Mucosa of gallbladder (tissue), 1 donor: ENCODE measurements at places on chromosomes 6 and 20. TPM values are rescaled to one million over a fixed set of nuclear protein-coding genes. Genes with fewer than 3 reads are reported as not detected.

- no peak for DNase-seq
Measured at GRCh38 chr6:100617633-100618350, 153.1 kb upstream of the SIM1 start.

DNA sequence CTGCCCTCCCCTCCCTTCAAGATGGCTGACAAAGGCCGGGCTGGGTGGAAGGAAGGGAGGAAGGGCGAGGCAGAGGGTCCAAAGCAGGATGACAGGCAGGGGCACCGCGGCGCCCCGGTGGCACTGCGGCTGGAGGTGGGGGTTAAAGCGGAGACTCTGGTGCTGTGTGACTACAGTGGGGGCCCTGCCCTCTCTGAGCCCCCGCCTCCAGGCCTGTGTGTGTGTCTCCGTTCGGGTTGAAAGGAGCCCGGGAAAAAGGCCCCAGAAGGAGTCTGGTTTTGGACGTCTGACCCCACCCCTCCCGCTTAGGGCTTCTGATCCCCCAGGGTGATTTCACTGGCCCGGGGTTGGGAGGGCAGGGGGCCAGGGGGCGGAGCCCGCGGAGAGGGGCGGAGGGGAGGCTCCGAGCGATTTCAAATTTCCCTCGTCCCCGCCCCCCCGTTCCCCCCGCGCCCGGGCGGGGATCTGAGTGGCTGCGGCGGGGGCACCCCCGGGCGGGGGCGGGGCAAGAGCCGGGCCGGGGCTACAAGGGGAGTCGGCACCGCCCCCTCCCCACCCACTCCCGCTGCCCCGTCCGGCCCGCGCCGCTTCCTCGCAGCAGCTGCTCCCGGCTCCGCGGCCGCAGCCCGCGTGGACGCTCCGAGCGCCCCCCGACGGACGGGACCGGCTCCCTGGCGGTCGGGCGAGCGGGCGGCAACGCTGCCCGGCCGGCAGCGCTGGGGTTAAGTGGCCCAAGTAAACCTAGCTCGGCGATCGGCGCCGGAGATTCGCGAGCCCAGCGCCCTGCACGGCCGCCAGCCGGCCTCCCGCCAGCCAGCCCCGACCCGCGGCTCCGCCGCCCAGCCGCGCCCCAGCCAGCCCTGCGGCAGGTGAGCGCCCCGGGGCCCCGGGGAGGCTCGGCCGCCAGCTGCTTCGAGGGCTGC lies at the start of gene DNMT3B:
Gene DNMT3B, plus strand, starts transcription at position 555 of the 923 bp plus-strand sequence. CDS start 17,939 bp downstream, outside the sequence.
- peak; percentile 61 for DNase-seq

- no peak for DNase-seq
Measured at GRCh38 chr6:109015176-109015575, 79.5 kb downstream of the SESN1 start.

Gene ATP6V1G2
- 4.1 TPM for total RNA-seq

Gene FKBP1C
- 1.1 TPM for total RNA-seq

GRCh38 chr20:49603209-49603627 lies 35.3 kb upstream of the PTGIS start:
- no peak for DNase-seq

DNA sequence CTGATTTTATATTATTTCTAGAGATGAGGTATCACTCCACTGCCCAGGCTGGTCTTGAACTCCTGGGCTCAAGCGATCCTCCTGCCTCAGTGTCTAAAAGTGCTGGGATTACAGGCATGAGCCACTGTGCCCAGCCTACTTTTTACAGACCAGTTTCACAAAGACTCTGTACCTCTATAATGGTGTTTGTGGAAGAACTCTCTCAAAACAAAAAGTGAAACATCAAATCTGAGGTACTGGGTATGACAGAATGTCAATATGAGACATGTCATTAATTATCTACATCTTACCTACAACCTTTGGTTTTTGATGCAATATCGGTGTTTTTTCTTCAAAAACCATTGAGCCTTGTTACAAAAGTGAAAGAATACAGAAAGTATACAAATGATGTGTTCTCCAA lies 49.4 kb upstream of the MCM9 start:
- no peak for DNase-seq

- DNase-seq = peak; percentile 37
Measured at GRCh38 chr6:15763837-15764236, 101.0 kb upstream of the DTNBP1 start.

DNA sequence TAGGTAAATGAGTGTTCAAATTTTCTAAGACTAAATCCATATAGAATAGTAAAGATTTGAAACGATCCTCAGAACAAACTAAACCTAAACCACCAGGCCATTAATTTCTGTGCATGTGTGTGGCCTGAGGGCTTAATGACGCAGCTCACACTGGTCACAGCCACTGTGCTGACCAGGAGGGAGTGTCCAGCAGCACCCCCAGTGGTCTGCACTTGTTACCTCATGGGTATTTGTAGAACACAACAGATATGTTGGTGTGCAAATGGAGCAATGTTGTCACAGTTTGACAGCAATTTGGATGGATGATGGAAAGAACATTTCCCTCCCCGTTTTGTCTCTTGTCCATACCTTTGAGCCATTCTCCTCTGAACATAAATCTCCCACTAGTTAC lies 122.4 kb upstream of the EXOC2 start:
- no peak for DNase-seq

Gene TBXT
- total RNA-seq = not detected

GRCh38 chr6:101577091-101577490 lies 183.6 kb downstream of the GRIK2 start:
- DNase-seq = no peak

DNA sequence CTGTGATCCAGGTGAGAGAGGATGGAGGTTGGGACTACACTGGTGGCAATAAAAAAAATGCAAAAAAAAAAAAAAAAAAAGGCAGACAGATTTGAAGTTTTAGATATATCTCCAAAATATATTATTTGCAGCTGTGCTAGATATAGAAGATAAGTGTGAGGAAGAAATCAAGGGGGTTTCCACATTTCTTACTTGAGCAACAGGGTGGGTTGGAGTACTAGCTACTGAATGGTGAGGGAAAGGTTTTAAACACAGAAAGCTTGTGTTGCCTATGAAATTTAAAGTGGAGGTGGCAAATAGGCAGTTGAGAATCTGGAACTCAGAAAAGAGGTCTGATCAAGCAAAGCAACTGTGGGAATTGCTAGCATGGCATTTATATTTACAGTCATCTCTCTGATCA lies 59.9 kb upstream of the GNRH2 start:
- DNase-seq = no peak

Gene HSPA1B
- total RNA-seq = 277 TPM

Gene ATP5F1E
- total RNA-seq = 60.1 TPM

- DNase-seq = no peak
Measured at GRCh38 chr20:37938181-37938750, 35.3 kb downstream of the VSTM2L start.

- no peak for DNase-seq
Measured at GRCh38 chr20:35021063-35021462, 65.4 kb downstream of the MYH7B start.

Gene PI16
- 16.2 TPM for total RNA-seq

- no peak for DNase-seq
Measured at GRCh38 chr6:64489763-64490162, 854.2 kb downstream of the PHF3 start.

Gene EYA4
- 0.17 TPM for total RNA-seq

DNA sequence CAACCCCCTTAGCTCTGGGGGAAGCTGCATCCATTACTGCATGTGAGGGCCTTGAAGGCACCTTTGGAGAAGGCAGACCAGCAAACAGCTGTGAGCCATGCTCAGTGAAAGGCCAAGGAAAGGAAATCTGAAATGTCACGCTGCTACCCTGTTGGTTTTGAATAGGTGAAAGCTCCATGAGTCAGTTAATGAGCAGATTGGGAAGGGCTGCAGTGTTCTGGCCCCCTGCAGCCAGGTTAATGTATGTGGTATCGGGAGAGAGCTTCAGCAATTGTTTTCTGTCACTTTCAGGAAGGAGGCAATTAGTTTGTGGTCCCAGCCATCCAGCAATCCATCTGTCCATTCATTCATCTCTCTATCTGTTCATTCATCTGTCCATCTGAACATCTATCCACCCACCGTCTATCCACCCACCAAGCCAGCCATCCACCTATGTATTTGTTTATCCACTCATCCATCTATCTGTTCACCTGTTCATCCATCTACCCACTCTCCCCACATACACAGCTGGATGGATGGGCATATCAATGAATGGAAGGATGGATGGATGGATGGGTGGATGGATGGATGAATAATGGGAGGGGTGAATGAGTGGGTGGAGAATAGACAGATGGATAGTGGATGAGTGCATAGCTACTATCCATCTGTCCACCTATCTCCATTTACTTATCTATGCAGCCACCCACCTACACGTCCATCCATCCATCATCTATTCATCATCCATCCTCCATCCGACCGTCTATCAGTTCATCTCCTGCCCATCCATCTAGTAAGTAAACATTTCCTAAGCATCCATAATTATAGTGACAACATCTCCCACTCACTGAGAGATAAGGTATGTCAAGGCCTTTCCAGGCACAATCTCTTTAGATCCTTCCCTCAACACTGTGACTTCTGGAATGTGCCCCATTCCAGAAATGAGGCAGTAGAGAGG lies 16.0 kb downstream of the PCK1 start:
- no peak for DNase-seq

Gene ARHGAP40
- not detected for total RNA-seq

Gene ZNF341
- 5.8 TPM for total RNA-seq

DNA sequence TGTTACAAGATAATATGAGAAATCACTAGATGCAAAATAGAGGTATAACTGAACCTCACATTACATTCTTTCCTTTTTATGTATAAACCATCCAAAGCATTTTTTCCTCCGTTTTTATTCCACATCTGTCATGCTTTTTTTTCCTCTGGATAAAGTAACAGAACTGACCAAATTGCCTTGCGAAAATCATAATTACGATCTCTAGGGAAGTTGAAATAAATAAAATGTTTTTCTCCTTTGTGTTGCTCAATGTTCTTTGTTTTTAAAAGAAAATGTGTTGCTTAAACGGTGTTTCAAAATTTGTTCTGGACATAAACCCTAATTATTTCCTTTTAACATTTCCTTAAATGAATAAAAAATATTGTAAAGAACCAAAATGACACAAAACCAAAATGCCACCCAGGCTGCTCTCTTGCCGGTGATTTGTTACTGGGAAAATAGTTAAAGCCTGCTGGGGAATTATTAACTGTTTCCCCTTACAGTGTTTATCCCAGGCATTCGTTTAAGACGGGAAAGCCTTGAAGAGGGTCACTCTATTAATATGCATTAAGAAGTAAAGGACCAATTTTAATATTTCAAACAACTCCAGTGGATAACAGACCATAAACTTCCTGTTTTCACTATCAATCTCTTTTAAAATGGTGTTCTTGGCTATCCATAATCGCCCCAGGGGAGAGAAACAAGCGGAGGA lies 1.7 kb upstream of the ADGRB3 start:
- no peak for DNase-seq

Gene CCN5
- total RNA-seq = 1.6 TPM
